ENCODE measurements at places on chromosomes 16 and 17. TPM values are rescaled to one million over a fixed set of nuclear protein-coding genes. Genes with fewer than 3 reads are reported as not detected.

Gene GFAP
- 0.11 TPM for total RNA-seq

Gene TRAF4
- 116 TPM for total RNA-seq

Gene SLC5A2
- total RNA-seq, result 0.79 TPM

Gene PDE6G
- total RNA-seq, result not detected

Gene WNK4
- 41.2 TPM for total RNA-seq

Data from left colon (tissue), 2 donors.